WTC11 (cell line): ENCODE measurements at places on chromosomes 16 and 17. TPM values are rescaled to one million over a fixed set of nuclear protein-coding genes. Genes with fewer than 3 reads are reported as not detected.
A peak's percentile ranks its signal among the peaks of the same experiment; 100 is the strongest.

- H3K27ac ChIP-seq: no peak overlapping the region
- H3K4me1 ChIP-seq: peaks cover 26% of the 10 kb centered on the region
- peaks cover 5% of the 10 kb centered on the region; the same call in 1 of the 2 replicates for H3K36me3 ChIP-seq
- DNase-seq: peak; percentile 10
- H3K4me3 ChIP-seq: peak overlapping the region; percentile 93
Measured at GRCh38 chr17:39462631-39463375, 1.5 kb downstream of the CDK12 start.

GRCh38 chr17:80187515-80187941 lies 17.7 kb downstream of the CARD14 start:
- no peak overlapping the region for H3K4me3 ChIP-seq
- no peak for DNase-seq
- H3K27ac ChIP-seq: no peak overlapping the region
- no peaks in the 10 kb centered on the region for H3K4me1 ChIP-seq

The NEUROD2 gene
- total RNA-seq: not detected in 3 replicates

The SLC52A1 gene
- total RNA-seq: 0.78 to 1.1 TPM (median 0.99 TPM) in 3 replicates

The COX10 gene
- total RNA-seq: 16.7 to 22.0 TPM (median 16.9 TPM) in 3 replicates

DNA sequence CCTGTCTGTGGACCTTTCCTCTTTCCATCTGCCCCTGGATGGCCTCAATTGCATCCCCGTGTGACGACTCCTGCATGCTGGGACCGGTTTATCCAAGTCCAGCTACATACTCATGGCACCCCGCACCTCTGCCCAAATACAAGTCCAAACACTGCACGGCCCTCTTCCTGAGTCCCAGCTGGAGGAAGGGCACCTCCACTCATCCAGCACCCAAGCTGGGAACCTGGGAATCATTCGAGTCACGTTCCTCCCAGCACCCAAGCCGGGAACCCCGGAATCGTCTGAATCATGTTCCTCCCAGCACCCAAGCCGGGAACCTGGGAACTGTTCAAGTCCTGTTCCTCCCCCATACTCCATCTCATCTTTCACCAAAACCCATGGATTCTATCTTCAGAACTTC lies 10.2 kb downstream of the TRARG1 start:
- H3K36me3 ChIP-seq: peaks cover 11% of the 10 kb centered on the region
- H3K27ac ChIP-seq: no peak overlapping the region
- H3K4me1 ChIP-seq: no peaks in the 10 kb centered on the region
- DNase-seq: no peak
- peaks cover 9% of the 10 kb centered on the region; the same call in 1 of the 2 replicates for H3K27me3 ChIP-seq
- H3K4me3 ChIP-seq: no peak overlapping the region

GRCh38 chr17:37274461-37274860 lies 101.3 kb upstream of the C17orf78 start:
- DNase-seq: no peak
- peak overlapping the region; percentile 75 for H3K27ac ChIP-seq
- no peaks in the 10 kb centered on the region for H3K4me1 ChIP-seq

DNA sequence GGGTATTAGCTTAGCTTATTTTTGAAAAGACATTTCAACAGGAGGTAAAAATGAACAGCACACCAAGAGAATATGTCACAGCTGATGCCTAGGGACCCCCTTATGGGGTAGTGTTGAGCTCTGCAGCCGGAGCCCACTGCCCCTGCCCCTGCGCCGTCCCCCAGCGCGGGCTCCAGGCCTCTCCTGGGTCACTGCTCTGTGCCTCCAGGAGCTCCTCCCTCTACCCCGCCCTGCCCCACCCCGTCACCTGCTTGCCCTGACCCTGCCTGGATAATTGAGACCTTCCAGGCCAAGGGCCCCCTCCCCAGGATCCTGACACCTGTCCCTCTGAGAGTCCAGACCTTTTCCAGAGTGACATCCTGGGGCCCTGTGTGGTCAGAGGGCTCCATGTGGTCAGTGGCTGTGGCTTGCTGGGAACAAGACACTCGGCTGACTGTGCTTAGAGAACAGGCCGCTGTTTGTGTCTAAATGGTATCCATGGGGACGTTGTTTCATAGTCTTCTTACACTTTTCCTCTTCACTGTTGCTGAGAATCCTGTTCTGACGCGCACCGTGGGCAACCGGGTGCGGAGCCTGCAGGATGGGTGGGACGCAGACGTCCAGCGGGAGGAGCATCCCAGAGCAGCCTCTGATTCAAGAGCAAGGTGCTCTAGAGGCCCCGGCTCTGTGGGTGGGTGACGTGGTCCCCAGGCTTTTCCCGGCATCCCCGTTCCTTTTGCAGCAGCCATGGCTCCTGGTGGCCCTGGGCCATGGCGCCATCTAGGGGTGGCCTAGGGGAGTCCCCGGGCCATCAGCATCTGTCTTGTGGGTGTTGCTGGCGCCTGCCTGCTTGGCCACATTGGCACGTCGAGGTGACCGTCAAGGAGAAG lies 20.0 kb upstream of the WFIKKN1 start:
- no peaks in the 10 kb centered on the region for H3K27me3 ChIP-seq
- peak; percentile 83 for DNase-seq
- no peak overlapping the region for H3K4me3 ChIP-seq
- peak overlapping the region; percentile 97 for H3K27ac ChIP-seq
- H3K4me1 ChIP-seq: peaks cover 8% of the 10 kb centered on the region
- H3K36me3 ChIP-seq: peaks cover 15% of the 10 kb centered on the region

DNA sequence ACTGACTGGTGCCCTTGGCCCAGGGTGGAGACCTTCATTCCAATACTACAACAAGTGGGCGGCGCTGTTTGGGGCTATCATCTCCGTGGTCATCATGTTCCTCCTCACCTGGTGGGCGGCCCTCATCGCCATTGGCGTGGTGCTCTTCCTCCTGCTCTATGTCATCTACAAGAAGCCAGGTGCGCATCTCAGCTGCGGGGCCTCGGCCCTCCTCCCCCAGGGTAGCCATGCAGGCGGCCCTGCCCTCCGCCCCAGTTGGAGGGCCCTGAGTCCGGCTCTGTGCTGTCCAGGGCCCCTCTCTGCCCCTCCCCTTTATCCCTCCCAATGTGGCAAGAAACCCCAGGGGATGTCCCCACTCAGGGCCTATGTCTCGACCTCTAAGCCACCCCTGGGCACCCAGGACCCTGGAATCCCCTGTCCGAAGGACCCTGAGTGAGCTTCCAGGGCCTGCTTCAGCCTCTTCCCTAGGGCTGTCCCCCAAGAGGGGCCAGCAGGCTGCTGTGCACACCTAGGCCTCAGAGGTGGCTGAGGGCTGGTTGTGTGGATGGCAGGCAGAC lies 19.1 kb downstream of the SLC12A3 start:
- H3K27me3 ChIP-seq: no peaks in the 10 kb centered on the region; the same call in 1 of the 2 replicates
- no peak overlapping the region for H3K27ac ChIP-seq

DNA sequence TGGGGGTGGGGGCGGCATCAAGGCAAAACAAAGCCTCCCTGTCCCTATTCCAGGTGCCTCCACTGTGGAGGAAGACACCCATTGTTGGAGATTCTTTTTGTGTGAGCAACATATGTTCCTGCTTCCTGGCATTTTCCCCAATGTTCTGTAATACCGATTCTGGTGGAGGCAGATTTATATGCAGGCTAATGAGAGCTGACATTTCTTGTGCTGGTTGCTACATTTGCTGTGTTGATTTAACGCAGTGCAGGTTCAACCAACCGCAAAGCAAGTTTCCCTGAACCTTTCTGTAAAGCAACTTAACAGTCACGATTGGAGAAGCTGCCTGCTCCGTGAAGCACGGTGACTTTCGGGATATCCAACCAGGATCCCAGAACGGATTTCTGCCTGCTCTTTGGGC lies 260.5 kb downstream of the CBLN1 start:
- H3K4me3 ChIP-seq: no peak overlapping the region
- H3K27ac ChIP-seq: no peak overlapping the region; the same call in 1 of the 2 replicates
- peaks cover 65% of the 10 kb centered on the region for H3K4me1 ChIP-seq

- no peaks in the 10 kb centered on the region for H3K36me3 ChIP-seq
- no peaks in the 10 kb centered on the region for H3K27me3 ChIP-seq
- H3K4me1 ChIP-seq: peaks cover 24% of the 10 kb centered on the region
- DNase-seq: no peak
- H3K4me3 ChIP-seq: no peak overlapping the region
Measured at GRCh38 chr17:73976676-73977521, 226.6 kb upstream of the RPL38 start.

The GNG13 gene
- 0.34 TPM in 1 of 3 replicates, not detected in the others for total RNA-seq

DNA sequence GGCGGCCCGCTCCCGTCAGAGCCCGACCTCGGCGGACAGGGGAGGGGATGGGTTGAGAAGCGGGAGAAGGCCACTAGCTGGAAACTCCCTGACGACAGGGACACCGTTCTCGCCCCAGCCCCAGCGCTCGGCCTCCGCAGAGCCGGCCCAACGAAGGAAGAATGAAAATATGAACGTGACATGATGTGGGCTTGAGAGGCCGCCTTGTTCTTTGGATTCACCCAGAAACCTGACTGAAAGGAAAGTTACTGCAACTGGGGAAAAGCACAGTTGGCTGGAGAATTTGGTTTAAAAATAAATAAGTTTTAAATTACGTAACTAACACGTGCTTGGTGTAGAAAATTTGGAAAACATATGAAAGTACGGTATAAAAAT lies 21.1 kb downstream of the NPTX1 start:
- peak overlapping the region; percentile 95 for H3K27ac ChIP-seq
- H3K4me1 ChIP-seq: peaks cover 15% of the 10 kb centered on the region
- H3K4me3 ChIP-seq: peak overlapping the region; percentile 91
- peaks cover 38% of the 10 kb centered on the region for H3K27me3 ChIP-seq

- peak overlapping the region; percentile 90 for H3K27ac ChIP-seq
- no peaks in the 10 kb centered on the region for H3K27me3 ChIP-seq
- no peak for DNase-seq
- peaks cover 17% of the 10 kb centered on the region for H3K4me1 ChIP-seq
Measured at GRCh38 chr17:78394209-78394608, 15.8 kb downstream of the PGS1 start.

GRCh38 chr17:63447471-63448009 lies 1.4 kb upstream of the CYB561 start:
- peaks cover 32% of the 10 kb centered on the region for H3K4me1 ChIP-seq
- H3K36me3 ChIP-seq: no peaks in the 10 kb centered on the region
- H3K27ac ChIP-seq: peak overlapping the region; percentile 74
- DNase-seq: no peak
- H3K4me3 ChIP-seq: peak overlapping the region; percentile 42

The VPS35 gene
- 59.2 to 72.1 TPM (median 62.1 TPM) in 3 replicates for total RNA-seq

The TMEM238L gene
- total RNA-seq: not detected in 3 replicates

DNA sequence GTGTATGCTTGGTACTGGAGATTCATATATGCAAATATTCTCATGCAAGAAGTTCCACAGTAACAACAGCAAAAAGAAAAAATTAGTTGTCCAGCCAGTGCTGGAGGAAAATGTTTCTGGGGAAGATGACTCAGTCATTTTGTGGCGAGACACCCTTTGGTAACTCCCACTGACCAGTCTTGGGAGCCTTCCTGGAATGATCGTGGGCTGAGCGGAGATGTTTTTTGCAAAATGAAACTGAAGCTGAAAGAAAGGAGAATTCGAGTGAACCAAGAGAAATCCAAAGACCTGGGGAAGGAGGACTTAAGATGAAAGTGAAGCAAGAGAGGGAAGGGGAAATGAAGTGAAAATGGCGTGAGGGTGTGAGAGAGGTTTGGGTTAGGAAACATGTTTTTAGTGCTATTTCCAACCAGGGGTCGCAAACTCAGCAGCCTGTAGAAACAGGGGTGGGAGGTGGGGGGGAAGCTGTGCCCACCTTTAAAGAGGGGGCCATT lies 5.2 kb downstream of the ITPRIPL2 start:
- peaks cover 17% of the 10 kb centered on the region for H3K4me1 ChIP-seq
- no peak for DNase-seq

DNA sequence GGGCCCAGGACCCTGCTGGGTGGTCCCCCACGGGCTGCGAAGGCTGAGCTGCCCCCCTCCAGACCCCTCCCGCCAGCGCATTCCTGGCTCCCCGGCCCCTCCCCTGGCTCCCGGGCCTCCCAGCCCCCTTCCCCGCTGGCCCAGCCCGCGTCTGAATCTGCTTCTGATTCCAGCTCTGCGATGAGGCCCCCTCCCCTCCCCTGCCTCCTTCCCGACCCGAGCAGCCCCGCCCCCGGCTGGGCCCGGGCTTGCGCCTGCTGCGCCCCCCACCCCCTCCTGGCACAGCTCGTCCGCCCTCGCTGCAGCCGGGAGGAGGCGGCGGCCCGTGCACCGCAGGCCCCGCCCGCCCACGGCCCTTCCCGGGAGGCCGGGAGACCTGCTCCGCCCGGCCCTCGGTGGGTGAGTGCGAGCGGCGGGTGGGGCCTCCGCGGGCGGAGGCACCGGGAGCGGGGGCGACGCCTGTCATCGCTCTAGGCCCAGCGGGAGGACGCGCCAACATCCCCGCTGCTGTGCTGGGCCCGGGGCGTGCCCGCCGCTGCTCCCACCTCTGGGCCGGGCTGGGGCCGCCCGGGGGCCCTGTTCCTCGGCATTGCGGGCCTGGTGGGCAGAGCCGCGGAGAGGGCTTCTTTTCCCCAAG lies at the start of gene NTN3:
TSS of gene NTN3 (plus strand) at position 282 of the 637 bp plus-strand sequence. CDS start 405 bp downstream, outside the sequence.
- no peak within 1 kb of the TSS for H3K27ac ChIP-seq
- peak; percentile 75 for DNase-seq
- peak within 1 kb of the TSS; percentile 50 for H3K4me3 ChIP-seq
- H3K4me1 ChIP-seq: peaks cover 21% of the 10 kb centered on the region

The SUPT4H1 gene
- 85.5 to 91.1 TPM (median 89.3 TPM) in 3 replicates for total RNA-seq

- no peak overlapping the region for H3K27ac ChIP-seq
- H3K4me1 ChIP-seq: peaks cover 9% of the 10 kb centered on the region
- peaks cover 2% of the 10 kb centered on the region; the same call in 1 of the 2 replicates for H3K27me3 ChIP-seq
- H3K4me3 ChIP-seq: no peak overlapping the region
Measured at GRCh38 chr17:17605729-17606088, 14.2 kb upstream of the PEMT start.

DNA sequence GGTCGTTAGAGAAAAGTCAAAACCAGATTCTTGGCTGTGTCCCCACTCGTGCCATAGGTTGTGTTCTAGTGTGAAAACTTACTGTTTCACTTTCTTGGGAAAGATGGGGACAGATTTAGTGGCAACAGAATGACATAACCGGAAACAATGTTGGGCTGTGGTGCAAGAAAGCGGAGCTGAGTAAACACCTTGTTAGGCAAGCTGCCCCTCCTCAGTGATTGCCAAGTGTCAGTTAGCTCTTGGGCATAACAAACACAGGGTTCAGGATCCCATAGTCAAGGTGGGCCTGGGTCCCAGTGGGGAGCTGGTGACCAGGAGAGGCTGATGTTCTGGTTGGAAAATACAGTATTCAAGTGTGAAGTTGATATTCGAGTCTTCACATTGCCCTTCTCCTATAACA lies 15.4 kb downstream of the UBN1 start:
- H3K27me3 ChIP-seq: no peaks in the 10 kb centered on the region
- H3K36me3 ChIP-seq: peaks cover 47% of the 10 kb centered on the region
- H3K4me1 ChIP-seq: no peaks in the 10 kb centered on the region
- DNase-seq: no peak
- H3K27ac ChIP-seq: 0 out of 2 replicates have a peak overlapping the region, but pooled peaks have one; percentile 28
